ENCODE measurements at places on chromosomes 16 and 17. TPM values are rescaled to one million over a fixed set of nuclear protein-coding genes. Genes with fewer than 3 reads are reported as not detected.

DNA sequence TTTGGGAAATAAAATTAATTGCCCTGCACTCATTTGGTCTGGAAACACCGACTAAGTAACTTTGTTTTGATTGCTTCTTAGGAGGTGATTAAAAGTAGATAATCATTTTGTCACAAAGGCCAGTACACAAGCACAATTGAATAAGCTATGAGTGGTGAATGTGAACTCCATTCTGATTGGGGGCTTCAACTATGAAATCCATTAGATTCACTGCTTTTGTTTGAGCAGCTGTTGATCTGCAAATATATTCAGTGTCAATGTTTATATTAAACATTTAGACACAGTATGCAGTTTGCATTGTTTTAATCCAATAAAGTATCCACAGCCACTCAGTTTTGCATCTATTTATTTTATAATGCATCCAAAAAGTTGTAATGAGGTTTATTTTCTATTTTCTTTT is 817.5 kb downstream of the CDH11 start:
- no peaks in the 10 kb centered on the region for H3K36me3 ChIP-seq
- H3K4me1 ChIP-seq, result no peaks in the 10 kb centered on the region
- no peak overlapping the region for H3K27ac ChIP-seq
- no peaks in the 10 kb centered on the region for H3K27me3 ChIP-seq

- H3K4me1 ChIP-seq, result no peaks in the 10 kb centered on the region
- no peak overlapping the region for H3K27ac ChIP-seq
- H3K27me3 ChIP-seq, result peaks cover 11% of the 10 kb centered on the region
- no peak for DNase-seq
- H3K4me3 ChIP-seq, result no peak overlapping the region
Observed at GRCh38 chr16:21279501-21279900, 1.4 kb upstream of the CRYM start.

- no peaks in the 10 kb centered on the region for H3K36me3 ChIP-seq
- H3K27me3 ChIP-seq, result peaks cover 20% of the 10 kb centered on the region
- H3K4me3 ChIP-seq, result no peak overlapping the region
- no peak overlapping the region for H3K27ac ChIP-seq
- H3K4me1 ChIP-seq, result no peaks in the 10 kb centered on the region
Observed at GRCh38 chr16:49019831-49020230, 261.8 kb downstream of the CBLN1 start.

DNA sequence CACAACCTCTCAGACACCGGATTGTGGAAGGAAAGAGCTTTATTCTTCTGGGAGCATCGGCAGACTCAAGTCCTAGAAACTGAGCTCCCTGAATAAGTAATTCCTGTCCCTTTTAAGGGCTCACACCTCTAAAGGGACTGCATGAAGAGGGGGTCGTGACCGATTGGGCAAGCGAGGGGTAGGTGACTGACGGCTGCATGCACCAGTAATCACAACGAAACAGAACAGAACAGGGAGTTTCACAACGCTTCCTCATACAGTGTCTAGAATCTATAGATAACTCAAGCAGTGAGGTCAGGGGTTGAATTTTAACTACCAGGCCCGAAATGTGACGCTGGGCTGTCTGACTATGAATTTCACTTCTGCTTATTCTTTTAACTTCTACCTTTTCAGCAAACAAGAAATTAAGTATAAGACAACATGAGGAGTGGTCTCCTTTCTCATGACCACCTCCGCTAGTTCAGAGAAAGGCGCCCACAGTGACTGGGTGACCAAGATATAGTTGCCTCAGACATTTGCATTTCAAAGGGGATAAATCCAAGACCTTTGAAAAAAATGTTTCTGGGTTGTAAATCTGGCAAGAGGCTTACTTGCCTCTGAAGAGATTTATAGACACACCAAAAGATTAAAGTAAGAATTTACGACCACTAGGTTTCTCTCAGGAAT is 88.4 kb upstream of the ATF7IP2 start:
- H3K36me3 ChIP-seq, result no peaks in the 10 kb centered on the region
- H3K27ac ChIP-seq, result peak overlapping the region; percentile 81
- peaks cover 3% of the 10 kb centered on the region for H3K4me1 ChIP-seq
- no peaks in the 10 kb centered on the region for H3K27me3 ChIP-seq

- no peak for DNase-seq
- no peaks in the 10 kb centered on the region for H3K4me1 ChIP-seq
- no peak overlapping the region for H3K4me3 ChIP-seq
- H3K27ac ChIP-seq, result no peak overlapping the region
Observed at GRCh38 chr17:49866882-49867413, 19.1 kb upstream of the TAC4 start.

- H3K27ac ChIP-seq, result no peak overlapping the region
- no peaks in the 10 kb centered on the region for H3K4me1 ChIP-seq
- H3K4me3 ChIP-seq, result no peak overlapping the region
- DNase-seq, result no peak
Observed at GRCh38 chr17:6159541-6160231, 89.5 kb downstream of the WSCD1 start.

DNA sequence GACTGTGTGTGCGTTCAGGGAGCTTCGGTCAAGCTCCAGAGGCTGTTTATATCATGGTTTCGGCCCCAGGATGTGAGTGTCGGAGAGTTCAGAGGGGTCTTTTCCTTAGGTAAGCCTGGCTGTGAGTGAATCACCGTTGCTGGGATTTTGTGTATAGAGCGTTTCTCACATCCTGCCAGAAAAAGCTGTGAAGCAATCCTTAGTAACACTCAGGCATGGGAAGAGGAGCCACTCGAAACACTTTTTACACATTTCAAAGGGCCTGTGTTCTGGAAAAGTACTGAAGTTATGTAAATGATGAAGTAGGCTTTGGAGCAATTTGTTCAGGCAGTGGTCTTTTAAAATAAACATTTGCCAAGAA is 662 bp downstream of the PGS1 start:
- peaks cover 28% of the 10 kb centered on the region for H3K4me1 ChIP-seq
- peak overlapping the region; percentile 56 for H3K27ac ChIP-seq
- DNase-seq, result no peak
- H3K27me3 ChIP-seq, result no peaks in the 10 kb centered on the region
- H3K36me3 ChIP-seq, result no peaks in the 10 kb centered on the region

DNA sequence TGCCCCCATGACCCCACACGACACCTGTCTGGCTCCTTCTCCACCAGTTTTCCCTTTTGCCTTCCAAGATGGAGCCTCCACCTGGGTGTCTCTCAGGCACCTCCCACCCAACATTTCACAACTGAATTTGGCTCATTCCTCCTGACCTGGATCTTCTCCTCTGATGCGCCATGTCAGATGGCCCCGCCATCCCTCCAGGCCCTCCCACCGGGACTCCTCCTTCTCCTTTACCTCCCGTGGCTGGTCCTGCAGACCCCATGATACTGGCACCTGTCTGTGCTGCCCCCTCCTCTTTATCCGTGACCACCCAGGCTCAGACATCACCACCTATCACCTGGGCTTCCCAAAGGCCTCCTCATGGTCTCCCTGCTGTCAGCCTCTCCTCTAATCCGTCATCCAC is 4.7 kb downstream of the TRPV3 start:
- H3K4me1 ChIP-seq, result peaks cover 23% of the 10 kb centered on the region
- DNase-seq, result no peak
- H3K4me3 ChIP-seq, result no peak overlapping the region

DNA sequence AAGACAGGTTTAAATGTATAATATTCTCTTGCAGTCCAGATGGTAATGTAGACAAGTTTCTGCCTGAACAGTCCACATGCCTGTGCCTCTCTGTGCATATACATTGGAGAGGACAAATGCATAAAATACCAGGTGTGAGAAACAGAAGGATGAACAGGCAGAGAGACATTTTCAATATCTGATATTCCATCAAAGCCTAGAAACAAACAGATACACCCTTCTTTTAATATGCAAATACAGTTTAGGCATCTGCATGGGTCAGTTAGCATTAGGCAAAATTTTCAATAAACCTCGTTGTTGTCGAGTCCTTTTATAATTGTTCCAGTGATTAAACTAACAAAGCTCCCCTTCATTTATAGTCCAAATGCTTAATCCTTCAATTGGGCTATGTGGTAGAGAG is 897 bp downstream of the OMG start:
- no peaks in the 10 kb centered on the region for H3K4me1 ChIP-seq
- DNase-seq, result no peak
- H3K4me3 ChIP-seq, result no peak overlapping the region
- peaks cover 2% of the 10 kb centered on the region for H3K36me3 ChIP-seq

The FGF11 gene
- 1.3 TPM for polyA plus RNA-seq

The TNP2 gene
- not detected for polyA plus RNA-seq

The OR1A1 gene
- polyA plus RNA-seq, result not detected

The UBE2G1 gene
- 45.7 TPM for polyA plus RNA-seq
